ENCODE measurements at places on chromosomes 5 and 9. TPM values are rescaled to one million over a fixed set of nuclear protein-coding genes. Genes with fewer than 3 reads are reported as not detected.
A peak's percentile ranks its signal among the peaks of the same experiment; 100 is the strongest.

The APC gene
- 5.1 TPM for polyA plus RNA-seq

DNA sequence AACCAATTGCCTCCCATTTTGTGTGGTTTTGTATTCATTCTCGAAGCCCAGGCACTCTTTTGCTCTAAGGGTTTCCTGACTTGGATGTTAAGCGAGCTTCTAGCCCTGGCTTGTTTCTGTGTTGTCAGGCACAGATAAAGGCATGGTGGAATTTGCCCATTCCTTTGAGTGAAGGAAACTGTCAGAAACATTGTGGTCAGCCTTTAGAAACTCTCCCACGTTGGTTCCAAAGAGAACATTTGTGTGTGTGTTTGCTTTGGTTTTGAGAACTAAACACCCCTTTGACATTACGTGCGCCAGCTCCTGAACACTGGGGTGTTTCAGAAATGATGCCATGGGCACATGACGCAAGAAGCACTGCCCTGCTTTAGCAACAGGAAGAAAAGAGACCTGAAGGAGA, 320.9 kb downstream of the NTRK2 start:
- no peaks in the 10 kb centered on the region for H3K4me1 ChIP-seq
- H3K27me3 ChIP-seq, result no peaks in the 10 kb centered on the region
- no peak overlapping the region for H3K27ac ChIP-seq
- DNase-seq, result no peak
- no peaks in the 10 kb centered on the region for H3K36me3 ChIP-seq

The ADAMTS19 gene
- 0.10 TPM for polyA plus RNA-seq

The LRRTM2 gene
- polyA plus RNA-seq, result 0.38 TPM

The WNT8A gene
- not detected for polyA plus RNA-seq

The SPARC gene
- 1,115 TPM for polyA plus RNA-seq

The CAMK2A gene
- 0.05 TPM for polyA plus RNA-seq

DNA sequence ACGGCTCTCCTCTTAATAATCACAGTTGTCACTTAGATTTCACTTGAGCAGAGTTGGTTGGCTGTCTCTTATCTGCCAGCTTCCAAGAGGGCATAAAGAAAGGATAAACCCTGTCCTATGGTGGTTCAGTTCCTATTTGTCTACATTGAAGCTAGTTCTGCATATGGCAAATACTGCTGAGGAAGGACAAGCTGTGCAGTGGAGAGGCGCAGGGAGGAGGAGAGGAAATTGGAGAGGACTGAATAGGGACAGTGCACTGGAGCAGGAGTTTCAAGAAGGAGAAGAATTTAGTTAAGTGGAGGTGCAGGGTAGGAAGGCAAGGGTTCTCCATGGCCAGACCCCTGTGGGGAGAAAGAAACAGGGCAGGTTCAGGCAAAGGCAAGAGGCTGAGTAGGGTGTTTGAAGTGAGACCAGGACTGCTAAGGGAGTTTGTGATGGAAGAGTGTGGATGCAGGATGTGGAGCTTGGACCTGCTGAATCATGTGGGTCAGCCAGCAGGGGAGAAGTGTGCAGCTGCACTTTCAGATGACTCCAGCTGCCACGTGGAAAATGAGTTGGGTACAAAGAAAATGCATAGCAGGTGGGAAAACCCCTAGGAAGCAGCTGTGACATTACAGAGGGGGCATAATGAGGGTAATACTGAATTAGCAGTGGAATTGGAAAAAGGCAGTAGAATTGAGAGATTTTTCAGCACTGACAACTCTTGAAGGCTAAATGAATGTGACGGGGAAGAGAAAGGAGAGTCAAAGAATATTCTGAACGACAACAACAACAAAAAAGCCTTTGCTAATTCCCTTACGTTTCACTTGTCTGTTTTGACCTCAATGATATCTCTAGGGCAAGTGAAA, 66.8 kb downstream of the MAMDC2 start:
- H3K27ac ChIP-seq, result no peak overlapping the region
- no peaks in the 10 kb centered on the region for H3K27me3 ChIP-seq
- H3K4me1 ChIP-seq, result peaks cover 5% of the 10 kb centered on the region
- no peak overlapping the region for H3K4me3 ChIP-seq
- H3K36me3 ChIP-seq, result no peaks in the 10 kb centered on the region

- no peak overlapping the region for H3K4me3 ChIP-seq
- no peaks in the 10 kb centered on the region for H3K27me3 ChIP-seq
- H3K4me1 ChIP-seq, result no peaks in the 10 kb centered on the region
- no peak for DNase-seq
- H3K36me3 ChIP-seq, result no peaks in the 10 kb centered on the region
- no peak overlapping the region for H3K27ac ChIP-seq
These were observed 20.4 kb upstream of the UBLCP1 start for GRCh38 chr5:159242656-159243055.

The SLC26A2 gene
- 1.9 TPM for polyA plus RNA-seq

The NAIP gene
- polyA plus RNA-seq, result 4.2 TPM

DNA sequence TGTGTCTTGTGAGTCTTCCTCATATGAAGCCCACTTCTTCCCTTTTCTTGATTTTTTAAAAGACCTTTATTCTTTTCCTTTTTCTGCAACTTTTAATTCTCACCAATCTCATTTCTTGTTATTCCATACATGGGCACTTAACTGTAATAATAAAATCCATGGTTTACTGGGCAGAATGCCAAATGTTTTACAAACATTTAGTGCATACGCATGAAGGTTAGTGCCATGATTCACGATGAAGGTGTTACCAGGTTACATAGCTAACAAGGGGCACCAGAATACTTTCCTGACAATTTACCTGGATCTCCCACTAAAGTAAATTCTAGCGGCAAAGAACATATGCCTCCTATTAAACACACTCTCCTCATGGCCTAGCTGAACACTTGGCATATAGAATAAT, 28.5 kb downstream of the MAN2A1 start:
- DNase-seq, result no peak
- peaks cover 45% of the 10 kb centered on the region for H3K36me3 ChIP-seq
- H3K4me1 ChIP-seq, result peaks cover 3% of the 10 kb centered on the region
- no peak overlapping the region for H3K4me3 ChIP-seq

The STPG3 gene
- polyA plus RNA-seq, result not detected

The CTNNAL1 gene
- polyA plus RNA-seq, result 32.8 TPM

DNA sequence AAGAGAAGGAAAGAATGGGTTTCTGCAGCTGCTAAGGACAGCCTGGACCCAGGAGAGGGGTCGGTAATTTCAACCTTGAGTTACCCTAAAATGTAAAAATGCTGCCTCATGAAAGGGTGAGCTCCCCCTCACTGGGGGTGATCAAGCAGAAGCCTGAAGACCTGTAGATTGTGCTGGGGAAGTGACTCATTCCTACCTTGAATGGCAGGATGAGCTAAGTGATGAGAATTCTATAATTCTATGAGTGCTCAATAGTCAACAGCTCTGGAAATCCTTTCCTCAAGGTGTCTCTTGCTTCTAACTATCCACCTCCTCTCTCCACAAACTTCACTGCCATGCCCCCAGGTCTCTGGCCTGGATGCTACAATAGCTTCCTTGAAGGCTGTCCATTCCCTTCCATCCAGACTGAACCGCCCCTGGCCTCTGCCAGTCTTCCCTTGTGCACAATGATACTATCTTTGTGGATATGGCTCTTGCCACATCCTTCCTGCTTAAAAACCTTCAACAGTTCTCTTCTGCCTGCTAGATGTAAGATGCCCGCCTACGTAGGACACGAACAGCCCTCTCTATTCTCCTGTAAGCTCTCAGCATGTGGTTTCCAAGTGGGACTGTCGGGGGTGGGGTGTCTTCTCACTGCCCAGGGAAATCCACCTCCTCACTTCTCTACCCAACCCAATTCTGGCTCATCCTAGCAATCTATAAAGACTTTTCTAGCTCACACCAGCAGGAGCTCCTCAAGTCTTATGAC, 50.6 kb downstream of the PTPN3 start:
- H3K27me3 ChIP-seq, result no peaks in the 10 kb centered on the region
- no peaks in the 10 kb centered on the region for H3K36me3 ChIP-seq
- no peak overlapping the region for H3K4me3 ChIP-seq
- H3K27ac ChIP-seq, result peak overlapping the region; percentile 87
- H3K4me1 ChIP-seq, result no peaks in the 10 kb centered on the region

GRCh38 chr9:9919174-9919775, 693.5 kb downstream of the PTPRD start:
- no peak overlapping the region for H3K4me3 ChIP-seq
- no peaks in the 10 kb centered on the region for H3K4me1 ChIP-seq
- no peak for DNase-seq
- H3K36me3 ChIP-seq, result no peaks in the 10 kb centered on the region

The SH3PXD2B gene
- polyA plus RNA-seq, result 15.7 TPM

- H3K27me3 ChIP-seq, result no peaks in the 10 kb centered on the region
- H3K4me1 ChIP-seq, result peaks cover 13% of the 10 kb centered on the region
- H3K4me3 ChIP-seq, result peak overlapping the region; percentile 56
- H3K36me3 ChIP-seq, result no peaks in the 10 kb centered on the region
- DNase-seq, result peak; percentile 67
These were observed 58.6 kb downstream of the STARD4 start for GRCh38 chr5:111453747-111454146.

The SLC6A18 gene
- not detected for polyA plus RNA-seq

The GRXCR2 gene
- polyA plus RNA-seq, result not detected

- no peaks in the 10 kb centered on the region for H3K27me3 ChIP-seq
- H3K36me3 ChIP-seq, result peaks cover 11% of the 10 kb centered on the region
- no peak for DNase-seq
These were observed 66.4 kb downstream of the PRRT1B start for GRCh38 chr9:131611586-131612315.

- no peak overlapping the region for H3K27ac ChIP-seq
- DNase-seq, result no peak
- no peaks in the 10 kb centered on the region for H3K4me1 ChIP-seq
- no peaks in the 10 kb centered on the region for H3K36me3 ChIP-seq
These were observed 114.1 kb upstream of the MYO10 start for GRCh38 chr5:17050236-17050635.

DNA sequence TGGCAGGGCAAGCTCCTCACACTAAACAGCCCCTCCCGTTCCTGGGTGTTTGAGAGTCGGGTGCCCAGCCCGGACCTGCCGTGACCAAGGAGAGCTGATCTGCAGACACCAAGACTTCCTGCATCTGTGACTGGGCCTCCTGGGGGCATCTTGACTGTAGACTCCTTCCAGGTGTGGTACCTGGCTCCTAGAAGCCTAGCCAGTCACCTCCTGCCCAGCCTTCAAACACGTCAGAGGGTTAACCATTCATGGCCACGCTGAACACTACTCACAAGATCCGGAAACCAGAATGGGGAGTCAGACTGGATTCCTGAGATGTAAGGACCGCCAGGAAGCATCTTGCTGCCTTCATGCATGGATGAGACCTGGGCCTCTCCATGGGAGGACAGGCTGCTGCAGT, 3.7 kb upstream of the LCN2 start:
- no peaks in the 10 kb centered on the region for H3K27me3 ChIP-seq
- H3K4me3 ChIP-seq, result no peak overlapping the region
- H3K4me1 ChIP-seq, result no peaks in the 10 kb centered on the region
- no peaks in the 10 kb centered on the region for H3K36me3 ChIP-seq

DNA sequence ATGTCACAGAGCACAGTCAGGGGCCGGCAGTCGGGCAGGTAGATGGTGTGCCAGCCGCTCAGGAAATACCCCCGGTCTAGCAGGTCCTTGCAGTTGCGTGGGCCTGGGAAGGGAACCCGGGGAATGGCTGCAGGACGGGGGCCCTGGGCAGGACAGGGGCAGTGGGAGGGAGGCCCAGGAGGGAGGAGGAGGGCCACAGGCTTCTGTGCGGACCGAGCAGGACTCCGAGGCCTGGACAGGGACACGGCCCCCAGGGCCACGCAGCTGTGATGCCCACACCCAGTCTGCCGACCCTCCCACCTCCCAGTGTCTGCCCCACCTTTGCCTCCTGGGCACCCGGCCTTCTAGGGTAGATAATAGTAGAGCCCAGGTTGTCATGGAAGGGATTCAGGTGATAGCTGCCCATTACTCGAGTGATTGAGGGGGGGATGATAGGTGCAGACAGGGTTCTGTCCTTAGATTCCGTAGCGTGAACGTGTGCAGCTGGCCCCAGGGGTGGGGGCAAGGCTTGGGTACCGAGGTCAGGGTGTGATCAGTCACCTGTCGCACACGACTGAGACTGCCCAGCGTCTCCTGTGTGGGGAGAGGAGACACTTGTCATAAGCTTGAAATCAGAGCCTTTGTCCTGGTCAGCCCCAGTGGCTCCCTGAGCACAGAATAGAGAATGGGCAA, 4.5 kb downstream of the FCN1 start:
- peak; percentile 15 for DNase-seq
- no peaks in the 10 kb centered on the region for H3K4me1 ChIP-seq
- H3K27me3 ChIP-seq, result no peaks in the 10 kb centered on the region
- H3K36me3 ChIP-seq, result no peaks in the 10 kb centered on the region
- no peak overlapping the region for H3K27ac ChIP-seq

- no peak within 1 kb of the TSS for H3K4me3 ChIP-seq
- peak within 1 kb of the TSS; percentile 77 for H3K27ac ChIP-seq
- DNase-seq, result no peak
- H3K27me3 ChIP-seq, result no peaks in the 10 kb centered on the region
- H3K4me1 ChIP-seq, result peaks cover 9% of the 10 kb centered on the region
These were observed at the start of gene OMD for GRCh38 chr9:92424340-92424739. OMD (minus strand) TSS chr9:92424471; CDS start chr9:92417558, 6,913 bp downstream.

DNA sequence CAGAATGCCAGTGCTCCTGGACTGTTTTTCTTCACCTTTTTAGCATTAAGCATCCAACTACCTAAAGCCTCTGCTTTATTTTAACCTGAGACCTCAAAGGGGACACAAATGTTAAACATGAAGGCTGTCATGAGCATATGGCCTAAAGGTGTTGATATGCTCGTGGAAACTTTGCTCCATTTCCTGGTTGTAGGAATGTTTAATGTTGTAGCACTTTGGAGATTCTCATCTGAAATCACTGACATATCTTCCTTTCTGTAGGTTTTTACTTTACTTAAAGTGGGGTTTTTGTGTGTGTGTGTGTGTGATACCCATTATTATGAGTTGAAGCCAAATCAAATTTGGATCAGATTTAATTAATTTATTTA, 37.0 kb downstream of the HABP4 start:
- no peak overlapping the region for H3K4me3 ChIP-seq
- H3K4me1 ChIP-seq, result peaks cover 27% of the 10 kb centered on the region
- H3K27me3 ChIP-seq, result no peaks in the 10 kb centered on the region
- H3K36me3 ChIP-seq, result peaks cover 46% of the 10 kb centered on the region

The UGT3A1 gene
- not detected for polyA plus RNA-seq

The ARHGEF28 gene
- polyA plus RNA-seq, result 3.7 TPM

GRCh38 chr9:134835448-134835847, 45.2 kb upstream of the FCN2 start:
- DNase-seq, result no peak
- no peak overlapping the region for H3K27ac ChIP-seq
- peaks cover 78% of the 10 kb centered on the region for H3K36me3 ChIP-seq
- H3K4me3 ChIP-seq, result no peak overlapping the region
- no peaks in the 10 kb centered on the region for H3K4me1 ChIP-seq

- no peak overlapping the region for H3K4me3 ChIP-seq
- H3K27me3 ChIP-seq, result no peaks in the 10 kb centered on the region
- peaks cover 3% of the 10 kb centered on the region for H3K4me1 ChIP-seq
- DNase-seq, result no peak
These were observed 168.2 kb downstream of the ZDHHC21 start for GRCh38 chr9:14524873-14525515.

The MAMDC2 gene
- polyA plus RNA-seq, result not detected

DNA sequence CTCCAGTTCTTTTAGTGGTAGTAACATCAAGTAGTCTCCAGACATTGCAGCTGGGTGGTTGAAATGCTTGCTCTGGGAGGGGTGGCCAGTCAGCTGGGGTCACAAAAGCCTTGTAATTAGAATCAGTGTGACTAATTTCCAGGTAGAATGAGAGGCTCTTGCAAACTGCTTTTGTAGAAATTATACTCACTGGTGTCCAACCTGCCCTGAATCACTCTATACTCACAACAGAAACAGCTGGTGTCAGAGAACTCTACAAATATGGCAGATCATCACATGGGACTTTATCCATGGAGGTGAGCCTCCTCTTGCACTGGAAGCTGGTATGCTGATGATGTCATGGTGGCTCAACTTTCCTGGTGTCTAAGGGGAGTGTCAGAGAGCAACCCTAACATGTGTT, 71.3 kb downstream of the SH3TC2 start:
- H3K36me3 ChIP-seq, result no peaks in the 10 kb centered on the region
- H3K4me1 ChIP-seq, result no peaks in the 10 kb centered on the region
- no peak for DNase-seq
- H3K4me3 ChIP-seq, result no peak overlapping the region
- no peaks in the 10 kb centered on the region for H3K27me3 ChIP-seq
- H3K27ac ChIP-seq, result no peak overlapping the region

Data from SK-N-SH (cell line).